ENCODE measurements at places on chromosomes 1 and 21. TPM values are rescaled to one million over a fixed set of nuclear protein-coding genes. Genes with fewer than 3 reads are reported as not detected.

The CRP gene
- not detected for total RNA-seq

The OR10Z1 gene
- not detected for total RNA-seq

The BMP8B gene
- not detected for total RNA-seq

The BSND gene
- total RNA-seq = not detected

The SMYD3 gene
- 22.8 TPM for total RNA-seq

GRCh38 chr1:202133001-202133400, 10.3 kb downstream of the GPR37L1 start:
- H3K36me3 ChIP-seq = peaks cover 9% of the 10 kb centered on the region
- H3K27ac ChIP-seq = no peak overlapping the region
- H3K4me3 ChIP-seq = no peak overlapping the region

DNA sequence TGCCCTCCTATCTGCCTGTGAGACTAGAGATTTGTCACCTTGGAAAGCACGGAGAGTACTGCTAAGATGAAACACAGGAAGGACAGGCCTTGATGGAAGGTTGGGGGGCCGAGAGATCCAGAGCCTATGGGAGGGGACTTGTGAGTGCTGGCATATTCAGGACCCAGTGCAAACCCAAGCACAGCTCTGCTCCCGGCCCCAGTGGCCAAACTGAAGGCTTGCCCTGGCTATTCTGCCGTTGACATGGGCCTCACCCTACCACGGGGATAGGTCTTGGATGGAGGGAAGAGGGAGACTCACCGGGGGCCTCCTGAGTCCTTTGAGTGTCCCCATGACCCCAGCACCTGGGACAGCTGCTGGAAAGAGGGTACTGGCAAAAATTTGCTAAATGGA, 4.6 kb upstream of the EVA1B start:
- DNase-seq = no peak
- H3K4me3 ChIP-seq = no peak overlapping the region
- H3K27me3 ChIP-seq = no peaks in the 10 kb centered on the region
- H3K4me1 ChIP-seq = peaks cover 47% of the 10 kb centered on the region
- H3K36me3 ChIP-seq = no peaks in the 10 kb centered on the region
- peak overlapping the region; percentile 64 for H3K27ac ChIP-seq

DNA sequence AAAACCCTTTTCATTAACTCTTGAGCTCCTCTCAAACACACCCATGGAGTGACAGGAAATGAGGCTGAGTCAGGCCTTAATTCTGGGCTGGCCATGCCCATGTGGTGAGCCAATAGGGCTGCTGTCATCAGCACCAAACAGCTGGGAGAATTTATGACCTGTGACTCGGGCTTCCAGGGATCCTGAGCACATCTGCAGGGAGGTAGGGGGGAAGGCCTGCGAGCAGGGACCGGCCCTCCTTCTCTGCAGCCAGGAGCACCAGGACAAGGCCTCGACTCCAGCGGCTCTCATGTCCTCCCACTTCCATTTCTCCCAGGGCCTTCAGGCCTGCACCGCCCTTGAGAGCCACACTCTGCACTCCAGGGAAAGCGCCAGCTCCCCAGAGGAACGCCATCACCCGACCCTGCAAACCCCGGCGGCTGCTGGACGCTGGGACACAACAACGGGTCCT, 14.6 kb downstream of the RIPK4 start:
- H3K27ac ChIP-seq = no peak overlapping the region
- H3K27me3 ChIP-seq = no peaks in the 10 kb centered on the region
- peaks cover 34% of the 10 kb centered on the region for H3K4me1 ChIP-seq
- H3K36me3 ChIP-seq = peaks cover 1% of the 10 kb centered on the region
- H3K4me3 ChIP-seq = no peak overlapping the region
- DNase-seq = no peak

GRCh38 chr1:145849356-145850160, 4.1 kb downstream of the NUDT17 start:
- peaks cover 17% of the 10 kb centered on the region for H3K4me1 ChIP-seq
- H3K4me3 ChIP-seq = no peak overlapping the region
- peak overlapping the region; percentile 32 for H3K27ac ChIP-seq
- no peak for DNase-seq

DNA sequence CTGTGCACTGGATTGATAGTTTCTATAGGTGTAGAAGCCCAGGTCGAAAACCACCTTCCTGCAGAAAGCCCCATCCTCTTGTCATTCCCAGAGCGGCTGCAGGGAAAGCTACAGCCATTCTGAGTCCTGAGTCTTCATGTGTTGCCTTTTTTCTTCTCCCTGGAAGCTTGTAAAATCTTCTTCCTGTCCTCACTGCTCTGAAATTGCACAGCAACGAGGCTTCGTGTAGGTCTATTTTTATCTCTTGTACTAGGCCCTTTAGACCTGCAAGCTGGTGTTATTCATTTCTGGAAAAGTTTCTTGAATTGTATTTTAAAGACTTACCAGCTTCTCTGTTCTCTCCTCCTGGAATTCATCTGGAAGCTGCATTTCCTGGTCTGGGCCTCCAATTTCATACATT, 44.2 kb upstream of the ETS2 start:
- no peaks in the 10 kb centered on the region for H3K27me3 ChIP-seq
- peaks cover 30% of the 10 kb centered on the region for H3K4me1 ChIP-seq
- H3K27ac ChIP-seq = no peak overlapping the region
- H3K36me3 ChIP-seq = no peaks in the 10 kb centered on the region
- DNase-seq = no peak
- H3K4me3 ChIP-seq = no peak overlapping the region

DNA sequence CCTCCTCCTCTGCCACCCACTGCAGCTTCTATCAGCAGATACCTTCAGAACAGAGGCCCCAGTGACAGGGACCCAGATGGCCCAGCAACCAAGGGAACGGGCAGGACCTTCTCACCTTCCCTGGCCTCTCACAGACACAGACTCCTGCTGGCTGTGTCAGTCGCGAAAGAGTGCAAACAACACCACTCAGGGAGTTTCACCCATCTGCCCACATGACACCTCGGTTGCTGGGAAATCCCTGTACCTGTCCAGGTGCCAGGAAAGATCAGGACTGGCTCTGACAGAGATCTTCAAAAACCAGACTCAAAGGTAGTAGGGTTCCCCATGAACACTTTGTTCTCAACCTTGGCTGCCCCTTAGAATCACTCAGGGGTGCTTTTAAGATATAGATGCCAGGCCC, 83.5 kb upstream of the HIVEP3 start:
- no peak overlapping the region for H3K4me3 ChIP-seq
- H3K36me3 ChIP-seq = no peaks in the 10 kb centered on the region
- DNase-seq = no peak
- peaks cover 22% of the 10 kb centered on the region for H3K27me3 ChIP-seq
- no peak overlapping the region for H3K27ac ChIP-seq

DNA sequence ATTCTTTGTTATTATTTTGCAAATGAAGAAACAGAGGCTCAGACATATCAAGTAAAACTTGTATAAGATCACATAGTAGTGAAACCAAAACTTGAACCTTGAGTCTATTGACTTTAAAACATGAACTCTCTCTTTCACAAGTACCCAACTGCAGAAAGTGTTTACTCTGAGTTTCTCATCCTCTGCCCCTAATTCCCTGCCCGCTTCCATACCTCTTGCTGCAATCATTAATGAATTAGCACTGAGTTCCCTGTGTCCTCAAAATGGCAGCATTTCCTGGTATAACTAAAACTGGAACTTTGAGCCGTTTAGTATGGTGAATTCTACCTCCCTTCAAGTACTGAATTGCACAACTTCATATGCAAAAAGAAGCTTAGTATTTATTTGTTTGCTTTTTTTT, 147.7 kb upstream of the DNAH14 start:
- no peak overlapping the region for H3K27ac ChIP-seq
- H3K27me3 ChIP-seq = peaks cover 3% of the 10 kb centered on the region
- DNase-seq = peak; percentile 1
- H3K36me3 ChIP-seq = no peaks in the 10 kb centered on the region
- H3K4me3 ChIP-seq = no peak overlapping the region
- no peaks in the 10 kb centered on the region for H3K4me1 ChIP-seq

GRCh38 chr1:235906436-235906835, 39.7 kb upstream of the LYST start:
- no peaks in the 10 kb centered on the region for H3K36me3 ChIP-seq
- H3K27ac ChIP-seq = peak overlapping the region; percentile 55
- H3K4me3 ChIP-seq = no peak overlapping the region

DNA sequence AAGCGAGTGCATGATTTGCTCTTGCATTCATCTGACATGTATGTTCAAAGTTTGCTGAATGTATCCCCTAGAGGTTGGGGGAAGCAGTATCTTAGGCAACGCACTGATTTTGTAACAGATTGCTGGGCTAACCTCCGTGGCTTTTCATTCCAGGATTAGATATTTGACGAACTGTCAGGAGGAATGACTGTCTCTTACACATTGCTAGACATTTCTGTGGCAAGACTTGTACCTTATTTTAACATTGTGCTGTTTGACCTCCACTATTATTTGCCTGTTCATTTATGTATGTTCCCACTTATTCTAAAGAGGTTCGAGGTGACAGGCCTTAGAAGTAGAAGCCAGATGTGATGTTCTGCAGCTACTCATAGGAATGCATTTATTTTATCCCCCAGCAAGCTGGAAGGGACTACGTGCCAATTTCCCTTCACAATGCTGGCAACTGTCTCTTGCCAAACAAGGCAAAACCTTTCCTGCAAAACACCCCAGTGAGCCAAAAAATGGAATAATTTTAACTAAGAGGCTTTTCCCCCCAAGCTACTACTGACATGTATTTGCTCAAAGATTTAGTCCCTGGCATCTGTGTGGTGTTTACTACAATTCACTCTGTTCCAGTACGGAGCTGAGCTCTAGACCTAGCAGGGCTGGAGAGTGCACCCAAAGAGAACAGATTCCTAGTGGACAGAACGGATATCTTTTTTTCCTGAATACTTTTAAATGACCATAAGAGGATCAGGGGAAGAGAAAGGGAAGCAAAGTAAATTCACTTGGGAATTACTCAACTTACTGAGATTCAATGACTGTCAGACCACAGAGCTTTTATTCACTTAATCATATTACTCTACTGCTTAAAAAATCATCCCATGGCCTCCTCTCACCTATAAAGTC, 646.2 kb downstream of the SMYD3 start:
- no peaks in the 10 kb centered on the region for H3K36me3 ChIP-seq
- peak overlapping the region; percentile 3 for H3K4me3 ChIP-seq
- peaks cover 46% of the 10 kb centered on the region for H3K4me1 ChIP-seq
- H3K27me3 ChIP-seq = no peaks in the 10 kb centered on the region

DNA sequence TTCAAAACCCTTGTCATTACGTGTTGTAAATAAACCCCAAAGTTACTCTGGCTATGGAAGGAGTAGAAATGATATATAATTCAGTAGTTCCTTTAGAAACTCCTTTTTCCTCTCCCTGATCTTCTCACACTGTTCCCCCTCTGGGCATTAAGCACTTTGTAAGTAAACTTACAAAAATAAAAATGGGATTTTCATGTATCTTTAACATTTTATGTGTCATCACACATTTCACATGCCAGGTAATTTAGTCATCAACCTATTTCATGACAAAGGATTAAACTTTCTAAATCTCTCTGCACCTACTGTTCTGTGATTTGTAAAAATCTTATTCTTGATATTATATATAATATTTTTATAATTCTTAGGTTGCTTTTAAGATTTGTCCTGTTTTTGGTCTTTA, 176.9 kb downstream of the NEK7 start:
- no peaks in the 10 kb centered on the region for H3K36me3 ChIP-seq
- H3K4me3 ChIP-seq = no peak overlapping the region
- no peaks in the 10 kb centered on the region for H3K27me3 ChIP-seq
- DNase-seq = no peak
- peaks cover 10% of the 10 kb centered on the region for H3K4me1 ChIP-seq

DNA sequence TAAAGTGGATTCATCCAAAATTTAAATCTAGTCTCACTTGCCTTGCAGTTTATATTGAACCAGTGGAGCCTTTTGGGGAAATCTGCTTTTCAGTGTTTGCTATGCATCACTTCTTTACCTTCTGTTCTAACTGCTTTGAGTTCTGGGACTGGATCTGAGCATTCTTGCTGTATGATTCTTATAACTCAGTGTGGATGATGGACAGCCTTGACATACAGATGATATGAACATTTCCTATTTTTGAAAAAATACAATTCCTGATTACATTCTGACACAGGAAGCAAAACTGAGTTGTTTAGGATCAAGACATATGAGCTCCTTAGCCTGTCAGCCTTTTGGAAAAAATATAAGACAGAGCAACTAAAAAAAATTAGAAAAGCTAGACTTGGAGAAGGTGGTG, 115.2 kb downstream of the DISP1 start:
- DNase-seq = no peak
- H3K27me3 ChIP-seq = no peaks in the 10 kb centered on the region
- H3K27ac ChIP-seq = no peak overlapping the region
- no peak overlapping the region for H3K4me3 ChIP-seq
- no peaks in the 10 kb centered on the region for H3K36me3 ChIP-seq

- H3K4me1 ChIP-seq = peaks cover 6% of the 10 kb centered on the region
- no peak overlapping the region for H3K27ac ChIP-seq
Measured at GRCh38 chr21:32481875-32482408, 69.4 kb downstream of the EVA1C start.

GRCh38 chr1:227192163-227192562, 126.1 kb downstream of the CDC42BPA start:
- DNase-seq = no peak
- no peak overlapping the region for H3K4me3 ChIP-seq
- H3K27me3 ChIP-seq = no peaks in the 10 kb centered on the region
- H3K27ac ChIP-seq = peak overlapping the region; percentile 60
- peaks cover 17% of the 10 kb centered on the region for H3K4me1 ChIP-seq
- H3K36me3 ChIP-seq = peaks cover 24% of the 10 kb centered on the region

All from osteocyte (in vitro differentiated cells).